ENCODE measurements at places on chromosomes 2 and 18.

DNA sequence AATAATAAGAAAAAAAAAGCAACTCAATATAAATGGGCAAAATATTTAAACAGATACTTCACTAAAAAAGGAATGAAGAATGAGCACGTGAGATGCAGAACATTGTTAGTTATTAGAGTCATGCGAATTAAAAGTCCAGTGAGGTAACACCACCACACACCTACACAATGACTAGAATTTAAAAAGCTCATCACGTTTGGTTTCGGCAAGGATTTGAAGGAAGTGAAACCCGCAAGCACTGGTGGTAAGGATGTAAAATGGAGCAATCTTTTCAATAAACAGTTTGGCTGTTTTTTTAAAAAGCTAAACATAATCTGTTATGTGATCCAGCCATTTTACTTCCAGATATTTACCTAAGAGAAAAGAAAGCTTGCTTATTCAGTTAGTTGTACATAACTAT lies 1181.6 kb upstream of the CELF4 start:
- DNase-seq, result no peak

DNA sequence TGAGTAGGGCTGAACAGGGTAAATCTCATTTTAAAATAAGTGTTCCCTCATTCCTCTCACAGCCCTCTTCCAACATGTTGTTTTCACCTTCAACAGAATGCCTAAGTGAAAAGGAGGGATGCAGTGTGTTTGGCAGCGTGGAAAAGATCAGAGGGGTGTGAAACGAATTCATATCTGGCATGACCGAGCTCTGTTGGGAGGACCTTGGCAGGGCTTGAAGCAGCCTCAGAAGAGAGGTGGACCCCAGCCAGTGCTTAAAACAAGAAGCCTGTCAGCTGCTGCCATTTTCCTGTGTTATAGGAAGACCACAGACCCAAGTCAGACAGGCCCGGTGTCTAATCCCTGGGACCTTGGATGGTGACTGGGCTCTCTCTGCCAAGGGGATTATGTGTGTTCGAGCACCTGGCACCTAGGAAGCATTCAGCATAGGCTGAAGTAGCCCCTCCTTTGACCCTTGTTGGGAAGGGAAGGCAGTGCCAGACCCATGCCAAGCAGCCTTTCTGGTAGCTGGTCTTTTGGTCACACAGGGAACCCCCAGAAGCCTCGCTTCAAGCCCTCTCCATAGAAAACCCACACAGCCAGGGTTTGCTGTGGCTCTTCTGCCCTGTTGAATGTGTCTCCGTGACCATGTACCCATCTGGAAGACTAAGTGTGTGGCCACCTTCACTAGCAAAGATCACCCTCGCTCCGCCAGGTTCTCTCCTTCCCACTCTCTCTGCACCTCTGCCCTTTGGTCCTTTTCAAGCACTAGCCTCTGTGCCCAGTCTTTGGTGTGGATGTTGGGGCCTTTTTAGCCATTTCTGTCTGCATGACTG lies 87.5 kb upstream of the ST3GAL5 start:
- no peak for DNase-seq

DNA sequence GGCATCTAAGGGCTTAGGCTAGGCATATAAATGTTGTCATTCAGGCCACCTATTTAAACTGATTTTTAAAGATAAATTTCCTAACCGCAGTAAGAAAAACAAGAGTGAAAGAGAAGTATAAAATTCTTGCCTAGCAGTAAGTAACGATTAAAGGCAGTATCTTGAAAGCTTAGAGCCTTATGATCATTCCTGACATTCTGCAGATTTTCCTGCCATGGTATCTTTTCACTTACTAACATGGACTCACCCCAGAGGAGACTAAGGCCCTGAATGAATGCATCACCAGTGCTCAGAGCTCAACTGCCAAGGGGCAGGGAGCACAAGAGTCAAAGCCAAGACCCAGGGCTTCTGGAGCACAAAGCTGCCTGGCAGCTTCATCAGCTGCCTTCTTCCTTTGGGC lies 133.1 kb downstream of the GCA start:
- no peak for DNase-seq

DNA sequence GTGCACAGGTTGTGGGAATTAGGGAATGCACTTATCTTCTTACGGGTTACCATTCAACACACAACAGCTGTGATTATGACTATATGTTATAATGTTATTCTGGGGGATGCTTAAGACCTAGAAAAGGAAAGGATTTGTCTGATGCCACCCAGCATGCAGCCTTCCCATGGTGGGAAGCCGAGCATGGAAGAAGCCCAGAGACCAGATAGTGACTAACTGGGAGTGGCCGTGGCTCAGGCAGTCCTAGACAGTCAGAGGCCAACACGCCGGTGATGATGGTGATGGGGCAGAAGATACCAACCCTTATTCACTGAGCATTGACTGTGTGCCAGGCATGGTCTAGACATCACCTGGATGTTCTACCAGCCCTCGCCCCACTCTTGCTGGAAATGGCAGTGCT lies 35.9 kb downstream of the CYRIA start:
- no peak for DNase-seq

GRCh38 chr2:233854241-233854981 lies at the start of gene HJURP:
Gene HJURP (minus strand): TSS chr2:233854535. CDS start chr2:233854500, 35 bp downstream.
- DNase-seq, result peak; percentile 74

DNA sequence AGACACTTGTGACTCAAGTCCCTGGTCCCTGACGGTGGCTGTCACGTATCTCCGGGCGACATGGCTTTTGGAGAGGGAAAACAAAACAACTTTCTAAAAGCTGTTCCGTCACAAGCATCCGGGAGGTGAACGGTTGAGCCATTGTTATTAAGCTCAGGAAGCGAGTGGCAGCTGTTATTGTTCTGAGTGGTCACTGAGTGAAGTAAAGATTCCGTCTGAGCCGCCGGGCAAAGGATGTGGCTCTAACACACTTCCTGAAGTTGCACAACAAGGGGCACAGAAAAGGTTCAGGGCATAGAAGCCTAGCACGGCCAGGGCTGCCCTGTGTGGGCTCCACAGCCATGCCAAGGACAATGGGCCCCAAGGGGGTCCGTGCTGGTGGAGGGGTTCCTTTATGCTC lies 24.3 kb downstream of the INPP5D start:
- no peak for DNase-seq

DNA sequence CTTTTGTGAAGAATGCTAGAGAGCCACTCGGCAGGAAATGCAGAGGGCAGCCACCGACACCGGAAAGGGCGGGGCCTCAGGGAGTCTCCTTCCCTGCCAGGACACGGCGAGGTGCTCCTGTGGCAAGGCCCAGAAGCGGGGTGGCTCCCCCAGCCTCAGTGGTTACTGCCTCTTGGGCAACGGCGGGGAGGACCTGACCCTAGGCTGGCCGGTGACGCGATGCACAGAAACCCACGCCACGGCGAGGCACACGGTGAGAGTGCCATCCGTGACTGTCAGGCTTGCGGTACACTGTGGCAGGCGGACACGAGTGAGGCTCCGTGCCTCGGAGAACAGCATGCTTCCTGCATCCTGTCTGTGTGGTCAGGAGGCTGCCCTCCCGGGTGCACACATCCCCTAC lies 47.8 kb downstream of the ZAP70 start:
- DNase-seq, result peak; percentile 15

DNA sequence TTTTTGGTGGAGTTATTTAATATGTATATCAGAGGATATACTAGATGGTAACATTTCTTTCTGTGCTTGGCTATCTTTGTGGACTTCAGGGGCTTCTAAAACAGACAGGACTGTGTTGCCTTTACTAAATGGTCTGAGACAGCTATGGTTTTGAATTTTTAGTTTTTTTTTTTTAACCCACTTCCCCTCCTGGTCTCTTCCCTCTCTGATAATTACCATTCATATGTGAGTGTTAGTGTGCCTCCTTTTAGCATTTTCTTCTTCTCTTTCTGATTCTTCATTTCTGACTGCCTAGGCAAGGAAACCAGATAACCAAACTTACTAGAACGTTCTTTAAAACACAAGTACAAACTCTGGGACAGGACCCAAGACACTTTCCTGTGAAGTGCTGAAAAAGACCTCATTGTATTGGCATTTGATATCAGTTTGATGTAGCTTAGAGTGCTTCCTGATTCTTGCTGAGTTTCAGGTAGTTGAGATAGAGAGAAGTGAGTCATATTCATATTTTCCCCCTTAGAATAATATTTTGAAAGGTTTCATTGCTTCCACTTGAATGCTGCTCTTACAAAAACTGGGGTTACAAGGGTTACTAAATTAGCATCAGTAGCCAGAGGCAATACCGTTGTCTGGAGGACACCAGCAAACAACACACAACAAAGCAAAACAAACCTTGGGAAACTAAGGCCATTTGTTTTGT lies 52.7 kb downstream of the SMAD4 start:
- no peak for DNase-seq

GRCh38 chr2:165629776-165630175 lies 160.3 kb downstream of the CSRNP3 start:
- no peak for DNase-seq

- DNase-seq, result no peak
These were observed 127.8 kb upstream of the TRIB2 start for GRCh38 chr2:12588986-12589385.

- DNase-seq, result no peak
These were observed 266.9 kb upstream of the GULP1 start for GRCh38 chr2:188024811-188025210.

GRCh38 chr2:156511803-156512202 lies 75.6 kb downstream of the GPD2 start:
- no peak for DNase-seq

GRCh38 chr18:51721996-51722395 lies 524.5 kb upstream of the MEX3C start:
- no peak for DNase-seq

DNA sequence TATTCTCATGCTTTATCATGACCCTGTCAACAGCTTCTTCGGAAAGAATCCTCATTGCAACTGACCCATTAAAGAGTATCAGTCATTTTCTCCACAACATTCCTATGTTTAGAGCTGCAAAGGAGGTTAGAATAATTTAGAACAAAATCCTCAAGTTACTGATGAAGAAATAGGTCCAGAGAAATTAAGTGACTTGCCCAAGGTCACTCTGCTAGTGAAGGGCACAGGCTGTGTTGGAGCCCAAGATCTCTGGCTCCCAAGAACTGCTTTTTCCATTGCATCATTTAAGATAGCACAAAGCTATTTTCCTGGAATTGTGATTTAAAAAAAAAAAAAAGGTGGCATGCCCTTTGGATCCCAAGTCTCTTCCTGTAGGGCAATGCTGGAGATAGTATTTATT lies 9.6 kb downstream of the IRS1 start:
- no peak for DNase-seq

DNA sequence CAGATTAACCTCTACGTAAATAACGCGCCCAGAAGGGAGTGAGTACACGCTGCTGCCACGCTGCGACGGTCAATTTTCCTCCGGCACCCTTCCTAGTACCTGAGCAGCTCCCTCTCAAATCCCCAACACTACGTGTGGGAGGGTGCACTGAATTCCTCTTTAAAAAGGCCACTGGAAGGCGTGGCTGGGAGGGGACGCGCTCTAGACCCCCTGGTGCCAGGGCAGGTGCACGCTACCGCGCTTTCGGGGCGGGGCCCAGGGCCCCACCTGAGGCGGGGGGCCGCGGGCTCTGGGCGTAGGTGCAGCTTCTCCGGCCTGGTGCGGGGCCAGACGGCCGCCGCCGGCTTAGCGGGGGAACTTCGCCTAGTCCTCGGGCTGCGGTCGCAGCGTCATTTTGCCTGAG lies 668 bp upstream of the ANKRD12 start:
- no peak for DNase-seq

GRCh38 chr2:118056165-118056534 lies 32.1 kb upstream of the INSIG2 start:
- no peak for DNase-seq

DNA sequence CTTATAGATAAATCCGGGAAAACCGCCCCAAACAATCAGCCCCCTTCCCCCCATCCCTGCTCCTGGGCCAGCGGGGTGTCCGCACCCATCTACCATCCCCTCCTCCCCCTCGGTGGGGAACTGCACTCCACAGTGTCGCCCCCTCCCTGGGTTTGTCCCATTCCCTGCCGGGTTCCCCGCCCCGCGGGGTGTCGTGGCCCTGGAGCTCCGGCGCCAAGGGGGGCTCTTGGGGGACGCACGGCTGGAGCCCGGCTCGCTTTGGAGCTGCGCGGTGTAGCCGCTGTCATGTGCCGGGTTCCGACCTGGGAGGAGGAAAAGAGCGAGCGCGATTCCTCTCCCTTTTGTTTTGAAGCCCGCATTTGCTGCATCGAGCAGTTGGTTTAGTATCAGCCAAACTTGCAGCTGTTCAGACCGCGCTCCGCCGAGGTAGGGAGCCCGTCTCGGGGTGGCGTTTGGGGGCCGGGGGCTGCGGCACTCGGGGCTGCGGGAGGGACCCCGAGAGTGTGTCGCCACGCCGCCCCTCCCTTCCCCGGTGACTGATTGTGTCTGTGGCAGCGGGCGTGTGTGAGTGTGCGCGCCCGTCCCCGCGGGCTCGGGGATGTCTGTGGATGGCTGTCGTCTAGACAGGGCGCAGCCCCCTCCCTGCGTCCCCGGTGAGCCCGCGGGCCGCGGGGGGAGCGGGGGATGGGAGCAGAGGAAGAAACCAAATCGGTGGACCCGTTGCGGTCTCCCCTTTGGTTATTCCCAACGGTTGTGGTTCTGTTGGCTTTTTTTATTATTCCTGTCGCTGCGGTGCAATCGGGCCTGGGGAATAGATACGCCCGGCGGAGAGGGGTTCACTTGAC lies 797 bp downstream of the CTIF start:
- DNase-seq, result no peak

DNA sequence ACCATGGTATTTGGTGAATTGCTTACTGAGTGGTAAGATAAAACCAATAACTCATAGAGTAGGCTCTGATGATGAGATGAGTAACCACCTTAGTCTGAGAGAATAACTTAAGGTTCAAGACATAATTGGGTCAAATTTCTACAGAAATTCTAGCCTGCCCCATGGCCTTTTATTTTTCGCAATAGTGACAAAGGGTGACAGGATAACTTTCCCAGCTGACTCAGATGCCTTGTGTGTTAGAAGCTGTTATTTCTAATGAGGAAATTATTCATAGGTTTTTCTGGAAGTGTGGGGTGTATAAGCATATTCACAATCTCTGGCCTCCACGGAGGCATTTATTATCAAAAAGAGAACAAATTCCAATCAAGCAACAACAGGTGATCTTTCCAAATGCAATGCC lies 159.0 kb downstream of the NUP35 start:
- no peak for DNase-seq

GRCh38 chr2:46410273-46411244 lies 68.8 kb upstream of the TMEM247 start:
- DNase-seq, result no peak

GRCh38 chr2:80311304-80311703 lies 6.8 kb upstream of the LRRTM1 start:
- no peak for DNase-seq

DNA sequence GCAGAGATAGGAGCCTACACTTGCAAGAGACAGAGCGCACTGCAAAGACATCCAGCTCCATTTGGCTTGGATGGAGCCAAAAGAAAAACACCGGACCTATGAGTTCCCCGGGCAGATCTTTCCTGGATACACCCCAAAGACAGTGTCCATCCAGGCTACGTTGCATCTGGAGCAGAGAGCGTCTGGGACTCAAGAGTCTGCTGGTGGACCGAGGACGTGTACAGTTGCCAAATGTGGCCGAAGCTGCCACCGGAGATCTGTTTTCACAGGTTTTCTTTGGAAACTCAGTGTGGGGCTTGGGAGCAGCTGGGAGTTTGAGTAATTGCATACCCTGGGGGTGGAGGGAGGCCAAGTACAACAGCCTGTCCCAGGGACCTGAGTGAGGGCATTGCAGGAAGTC lies 192.3 kb upstream of the OSR1 start:
- DNase-seq, result no peak

All from stimulated activated CD8-positive, alpha-beta memory T cell treated with anti-CD3 and anti-CD28 coated beads, Interleukin-2, amount 100 ng/mL, for 1 hour (primary cell).